ENCODE measurements at places on chromosomes 3 and 15.

DNA sequence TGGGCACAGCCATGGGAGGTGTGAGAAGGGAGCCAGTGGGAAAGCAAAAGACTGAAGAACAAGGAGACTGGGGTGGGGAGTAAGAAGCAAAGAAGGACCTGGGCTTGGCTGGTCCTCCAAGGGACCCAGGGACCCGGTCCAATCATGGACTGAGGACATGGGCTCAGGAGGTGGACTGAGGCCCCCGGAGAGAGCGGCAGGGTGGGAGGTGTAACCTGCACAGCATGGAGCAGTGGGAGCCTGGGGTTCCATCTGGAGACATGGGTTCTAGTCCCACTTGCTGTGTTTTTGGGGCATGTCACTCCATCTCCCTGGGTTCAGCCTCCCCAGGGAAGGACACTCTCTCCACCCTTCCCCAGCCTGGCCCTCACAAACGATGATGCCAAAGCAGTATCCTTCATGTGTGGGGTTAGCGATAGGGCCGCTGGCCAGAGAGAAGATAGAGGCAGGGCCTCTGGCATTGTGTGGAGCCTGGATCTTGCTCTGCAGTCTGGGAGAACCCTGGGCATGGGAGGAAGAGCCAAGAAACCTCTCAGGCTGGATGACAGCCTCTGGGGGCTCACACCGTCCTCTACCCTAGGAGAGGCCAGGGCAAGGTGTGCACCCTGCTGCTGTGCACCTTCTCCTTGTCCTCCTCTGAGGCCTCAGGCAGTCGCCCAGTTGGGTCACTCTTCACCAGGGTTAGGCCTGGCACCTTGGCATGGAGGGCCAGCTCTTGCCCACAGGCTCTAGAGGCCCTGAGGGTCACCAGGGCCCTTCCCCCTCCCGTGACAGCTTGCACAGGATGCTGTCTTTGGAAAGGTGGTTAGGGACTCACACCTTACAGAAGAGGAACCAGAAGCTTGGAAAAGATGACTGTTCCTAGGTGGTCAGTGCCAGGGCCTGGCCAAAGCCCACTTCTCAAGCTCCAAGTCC lies 26.0 kb downstream of the FBXW12 start:
- DNase-seq, result no peak

- no peak for DNase-seq
These were observed 3.5 kb downstream of the FAM174B start for GRCh38 chr15:92651877-92652575.

DNA sequence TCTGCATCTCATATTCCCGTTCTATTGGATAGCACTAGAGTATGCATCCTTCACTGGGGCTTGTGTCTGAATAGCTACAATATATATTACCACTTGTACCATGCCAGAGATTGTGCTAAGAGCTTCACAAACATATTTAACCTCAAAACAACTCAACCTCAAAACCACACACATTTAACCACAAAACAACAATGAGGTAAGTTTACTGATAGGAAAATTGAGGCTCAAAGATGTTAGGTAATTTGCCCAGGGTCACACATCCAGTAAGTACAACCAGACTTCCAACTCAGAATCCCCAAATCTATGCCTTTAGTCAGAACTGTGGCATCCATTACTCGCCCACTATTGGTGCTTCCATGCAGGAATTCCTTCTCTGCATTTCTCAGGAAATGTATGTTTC lies 220.0 kb downstream of the FAM43A start:
- no peak for DNase-seq

DNA sequence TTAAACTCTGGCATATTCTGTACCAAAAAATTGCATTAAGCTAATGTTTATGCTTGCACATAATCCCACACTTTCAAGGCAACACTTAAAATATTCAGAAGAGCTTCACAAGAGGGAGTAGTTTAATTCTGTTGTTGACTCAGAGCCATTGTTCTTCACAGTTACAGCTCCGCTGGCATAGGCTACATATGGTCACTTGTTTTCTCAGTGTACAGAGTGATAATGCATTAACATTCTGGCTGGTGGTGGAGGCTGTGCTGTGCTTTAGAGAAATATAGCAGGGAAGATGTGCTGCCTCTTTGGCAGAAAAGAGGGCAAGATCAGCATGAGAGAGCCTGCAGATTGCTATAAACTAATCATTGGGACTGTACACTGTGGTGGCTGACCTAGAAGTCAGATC lies 13.3 kb downstream of the NLGN1 start:
- DNase-seq, result no peak

DNA sequence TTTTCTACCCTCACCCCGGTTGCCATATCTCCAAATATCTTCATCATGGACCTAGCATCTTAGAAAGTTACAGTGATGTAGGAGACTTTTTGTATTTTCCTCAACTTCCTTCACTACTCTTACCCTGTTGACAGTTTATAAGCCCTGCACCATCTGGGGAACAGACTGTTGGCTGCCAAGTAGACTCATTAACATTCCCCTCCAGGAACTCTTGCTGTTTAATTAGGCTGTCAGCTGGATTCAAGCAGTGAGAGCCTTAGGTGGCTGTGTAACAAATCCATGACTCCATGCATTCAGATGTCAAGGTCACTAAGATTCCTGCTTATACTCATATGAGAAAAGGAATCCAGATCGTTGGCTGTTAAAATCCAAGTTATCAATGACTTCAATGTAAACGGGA lies 198.3 kb downstream of the NAALADL2 start:
- no peak for DNase-seq

GRCh38 chr3:196554205-196554604 lies 14.1 kb downstream of the WDR53 start:
- no peak for DNase-seq

DNA sequence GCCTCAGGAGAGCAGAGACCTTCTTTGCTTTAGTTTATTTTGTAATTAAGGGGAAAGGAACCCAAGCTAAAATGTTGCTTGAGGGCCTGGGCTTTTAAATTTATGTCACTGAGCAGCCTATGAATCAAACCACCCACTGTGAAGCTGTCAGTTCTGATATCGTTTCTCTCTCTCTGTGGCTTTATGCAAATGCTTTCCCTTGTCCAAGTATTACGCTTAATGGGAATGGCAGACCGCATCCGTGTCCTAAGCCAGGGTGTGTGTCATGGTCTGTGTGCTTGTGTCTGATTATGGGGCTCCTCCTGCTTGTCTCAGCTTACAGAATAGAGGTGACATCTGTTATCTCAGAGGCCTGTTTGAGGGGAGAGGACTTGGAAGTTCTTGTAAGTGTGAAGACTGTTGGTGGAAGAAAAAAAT lies 82.4 kb downstream of the EBLN2 start:
- DNase-seq, result peak; percentile 26

- DNase-seq, result peak; percentile 21
These were observed 193.5 kb downstream of the FOXP1 start for GRCh38 chr3:71389911-71390573.

DNA sequence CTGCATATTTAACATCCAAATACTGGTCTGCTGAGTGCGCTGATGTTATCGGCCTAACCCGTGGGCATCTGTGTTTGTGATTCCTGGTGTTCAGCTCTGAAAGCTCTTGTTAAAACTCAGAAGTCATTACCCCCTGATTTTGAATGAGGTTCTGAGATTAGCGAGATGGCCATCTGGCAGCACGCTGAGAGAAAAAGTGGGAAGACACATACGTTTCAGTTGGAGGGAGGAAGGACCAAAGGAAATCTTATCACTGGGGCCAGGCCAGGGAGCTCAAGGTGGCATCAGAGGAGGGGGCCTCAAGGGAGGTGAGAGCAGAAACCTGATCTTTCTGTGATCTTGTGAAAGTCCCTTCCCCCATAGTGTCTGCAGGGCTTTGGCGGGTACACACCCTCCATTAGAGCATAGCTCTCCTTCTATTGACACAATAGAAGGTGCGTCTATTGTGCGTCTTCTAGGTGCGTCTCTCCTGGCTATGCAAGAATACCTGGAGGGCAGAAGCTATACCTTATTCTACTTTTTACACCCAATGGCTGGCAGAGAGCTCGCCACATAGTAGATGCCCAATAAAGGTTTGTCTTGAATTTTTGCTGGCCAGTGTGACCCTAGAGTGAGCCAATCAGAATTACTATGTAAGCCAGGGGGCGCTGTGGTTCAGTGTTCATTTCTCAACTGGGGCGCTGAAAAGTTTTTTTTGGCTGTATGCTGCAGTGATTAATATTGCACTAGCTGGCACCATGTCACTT lies 182.4 kb downstream of the SHQ1 start:
- no peak for DNase-seq

DNA sequence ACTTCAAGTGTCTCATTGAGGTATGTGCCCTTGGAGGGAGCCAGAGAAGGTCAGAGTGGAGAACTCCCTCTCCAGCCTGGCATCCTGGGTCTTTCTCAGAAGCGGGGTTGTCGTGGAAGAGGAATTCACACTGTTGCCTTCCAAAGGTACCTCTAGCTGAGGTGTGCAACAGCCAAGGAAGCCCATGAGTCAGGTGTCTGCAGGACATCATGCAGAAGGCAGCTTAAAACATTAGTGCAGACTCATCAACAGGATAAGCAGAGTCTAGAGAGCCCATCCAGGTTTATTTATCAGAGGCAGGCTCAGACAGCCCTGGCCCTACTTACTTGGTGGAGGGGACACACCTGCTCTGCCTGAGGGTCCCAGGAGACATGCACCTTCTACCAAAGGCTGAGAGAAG lies 95.6 kb upstream of the TPM1 start:
- no peak for DNase-seq

- DNase-seq, result no peak
These were observed 38.2 kb downstream of the PPARG start for GRCh38 chr3:12327021-12327420.

DNA sequence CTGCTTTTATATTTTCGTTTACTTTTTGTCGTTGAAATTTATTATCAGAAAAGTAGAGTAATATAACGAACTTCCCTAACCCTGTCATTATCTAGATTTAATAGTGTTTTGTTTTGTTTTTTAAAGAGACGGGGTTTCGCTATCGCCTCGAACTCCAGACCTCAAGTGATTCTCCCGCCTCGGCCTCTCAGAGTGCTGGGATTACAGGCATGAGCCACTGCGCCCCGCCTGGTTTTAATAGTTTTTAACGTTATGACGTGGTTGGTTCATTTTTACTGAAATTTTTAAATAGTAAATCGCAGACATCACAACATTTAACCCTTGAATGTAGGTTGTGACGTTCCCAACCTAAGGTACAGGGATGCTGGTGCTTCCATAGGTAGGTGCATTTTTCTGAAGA lies 1.0 kb downstream of the NGRN start:
- peak; percentile 19 for DNase-seq

- DNase-seq, result no peak
These were observed 9.8 kb upstream of the OR5K4 start for GRCh38 chr3:98343647-98344507.

DNA sequence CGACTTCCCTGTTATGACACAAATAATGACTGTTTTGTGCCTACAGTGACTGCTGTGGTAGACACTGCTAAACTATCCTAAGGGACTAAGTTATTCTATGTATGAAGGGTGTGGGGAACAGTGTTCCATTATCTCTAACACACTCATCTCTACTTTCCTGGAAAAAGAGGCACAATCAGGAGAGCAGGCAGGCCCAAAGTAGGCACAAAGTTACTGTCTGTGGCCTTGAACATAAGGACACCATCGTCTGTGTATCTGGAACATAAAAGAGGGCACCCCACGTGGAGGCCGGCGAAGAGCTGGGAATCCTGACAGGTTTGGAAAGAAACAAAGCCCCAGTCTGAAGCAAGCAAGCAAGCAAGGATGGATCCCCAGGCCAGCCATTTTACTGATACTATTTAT lies 1.5 kb downstream of the ABCC5 start:
- DNase-seq, result no peak

GRCh38 chr15:82172506-82172905 lies 90.0 kb downstream of the EFL1 start:
- no peak for DNase-seq

DNA sequence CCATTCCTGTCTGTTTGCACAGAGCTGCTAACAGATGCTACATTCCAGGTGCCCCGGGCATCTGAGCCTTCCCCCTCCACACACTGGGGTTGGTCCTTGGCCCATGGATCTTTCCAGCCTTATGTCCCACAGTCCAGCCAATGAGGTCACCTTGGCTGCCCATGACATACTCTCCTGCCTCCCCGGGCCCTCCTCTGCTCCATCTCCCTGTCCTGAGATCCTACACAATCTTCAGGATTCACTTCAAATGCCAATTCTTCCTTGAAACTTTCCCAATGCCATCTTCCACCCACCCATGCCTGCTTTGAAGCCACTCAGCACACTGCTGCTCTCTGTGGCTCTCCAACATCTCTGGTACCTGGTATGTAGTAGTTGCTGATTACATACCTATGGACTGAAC lies 4.3 kb downstream of the CHRNA3 start:
- no peak for DNase-seq

DNA sequence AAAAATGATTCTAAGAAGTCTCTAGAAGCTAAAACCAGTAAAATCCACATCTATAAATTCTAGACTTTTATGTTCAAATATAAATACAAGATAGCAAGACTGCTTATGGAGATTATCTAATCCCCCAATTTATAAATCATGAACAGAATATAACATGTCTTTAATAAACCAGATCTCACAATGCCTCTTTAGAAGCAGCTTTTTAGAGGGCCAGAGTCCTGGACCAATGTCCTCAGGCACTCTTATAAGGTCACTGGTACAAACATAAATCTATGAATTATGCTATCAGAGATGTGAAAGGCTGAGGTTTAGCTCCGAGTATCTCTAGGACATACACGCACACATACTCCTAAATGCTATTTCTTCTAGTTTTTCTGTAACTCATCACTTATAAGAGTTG lies 78.3 kb downstream of the ADAM10 start:
- no peak for DNase-seq

DNA sequence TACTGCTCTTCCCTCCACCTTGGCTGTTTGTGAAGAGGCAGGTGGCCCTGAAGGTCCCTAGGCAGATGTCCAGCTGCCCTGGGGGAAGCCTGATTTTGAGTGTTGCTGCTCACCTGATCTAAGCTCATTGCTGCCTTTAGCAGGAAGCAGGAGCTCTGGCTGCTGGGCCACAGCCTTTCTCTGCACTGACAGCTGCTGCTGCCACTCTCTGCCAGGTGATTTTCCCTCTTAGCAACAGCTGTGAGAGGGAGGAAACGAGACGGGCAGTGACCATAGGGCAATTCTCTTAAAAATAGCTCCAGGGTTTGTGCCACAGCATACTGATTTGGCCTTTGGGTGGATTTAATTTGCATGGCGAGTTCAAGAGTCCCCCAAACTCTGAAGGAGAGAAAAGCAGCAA lies 415.8 kb upstream of the SEMA6D start:
- no peak for DNase-seq

GRCh38 chr3:9260305-9260704 lies 10.9 kb upstream of the SRGAP3 start:
- DNase-seq, result no peak

DNA sequence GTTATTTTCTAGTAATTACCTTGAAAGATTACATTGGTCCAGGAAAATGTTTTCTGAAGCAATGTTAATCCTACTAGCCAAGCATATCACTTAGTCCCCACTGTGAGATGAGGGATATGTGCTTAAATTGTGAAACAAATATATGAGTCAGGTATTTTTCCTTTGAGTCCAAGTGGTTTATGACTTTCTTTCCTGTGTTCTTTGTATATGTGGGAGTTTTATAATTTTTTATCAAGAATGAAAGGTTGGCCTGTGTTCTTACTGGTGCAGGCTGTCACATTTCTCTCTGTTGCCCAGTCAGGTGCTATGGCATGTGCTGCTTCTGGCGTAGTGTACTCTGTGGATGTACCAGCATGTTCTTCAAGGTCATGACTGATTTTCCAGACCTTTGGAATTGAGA lies 147.4 kb downstream of the CMSS1 start:
- DNase-seq, result peak; percentile 15

GRCh38 chr15:37055481-37055880 lies 44.9 kb downstream of the MEIS2 start:
- DNase-seq, result no peak

GRCh38 chr3:122754929-122755328 lies 38.7 kb downstream of the HSPBAP1 start:
- DNase-seq, result peak; percentile 23

- DNase-seq, result no peak
These were observed 5.8 kb upstream of the TGFBR2 start for GRCh38 chr3:30600572-30600971.
